ENCODE measurements at places on chromosomes 13 and 19.
A peak's percentile ranks its signal among the peaks of the same experiment; 100 is the strongest.

DNA sequence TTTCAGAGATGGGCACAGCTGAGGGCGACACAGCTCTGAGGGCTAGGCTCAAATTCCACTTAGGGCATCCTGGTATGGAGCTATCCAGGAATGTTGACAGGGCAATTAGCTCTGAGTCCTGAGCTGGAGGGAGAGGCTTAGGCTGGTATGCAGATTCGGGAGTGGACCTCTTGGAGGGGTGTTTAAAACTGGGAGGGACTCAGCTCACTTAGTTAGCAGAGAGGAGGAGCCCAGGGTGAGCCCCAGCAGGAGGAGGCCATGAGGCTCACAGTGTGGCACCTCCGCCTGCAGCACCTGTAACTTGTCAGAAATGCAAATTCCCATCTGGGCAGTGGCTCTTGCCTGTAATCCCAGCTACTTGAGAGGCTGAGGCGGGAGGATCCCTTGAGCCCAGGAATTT lies 10.2 kb upstream of the NOP53 start:
- DNase-seq, result no peak

DNA sequence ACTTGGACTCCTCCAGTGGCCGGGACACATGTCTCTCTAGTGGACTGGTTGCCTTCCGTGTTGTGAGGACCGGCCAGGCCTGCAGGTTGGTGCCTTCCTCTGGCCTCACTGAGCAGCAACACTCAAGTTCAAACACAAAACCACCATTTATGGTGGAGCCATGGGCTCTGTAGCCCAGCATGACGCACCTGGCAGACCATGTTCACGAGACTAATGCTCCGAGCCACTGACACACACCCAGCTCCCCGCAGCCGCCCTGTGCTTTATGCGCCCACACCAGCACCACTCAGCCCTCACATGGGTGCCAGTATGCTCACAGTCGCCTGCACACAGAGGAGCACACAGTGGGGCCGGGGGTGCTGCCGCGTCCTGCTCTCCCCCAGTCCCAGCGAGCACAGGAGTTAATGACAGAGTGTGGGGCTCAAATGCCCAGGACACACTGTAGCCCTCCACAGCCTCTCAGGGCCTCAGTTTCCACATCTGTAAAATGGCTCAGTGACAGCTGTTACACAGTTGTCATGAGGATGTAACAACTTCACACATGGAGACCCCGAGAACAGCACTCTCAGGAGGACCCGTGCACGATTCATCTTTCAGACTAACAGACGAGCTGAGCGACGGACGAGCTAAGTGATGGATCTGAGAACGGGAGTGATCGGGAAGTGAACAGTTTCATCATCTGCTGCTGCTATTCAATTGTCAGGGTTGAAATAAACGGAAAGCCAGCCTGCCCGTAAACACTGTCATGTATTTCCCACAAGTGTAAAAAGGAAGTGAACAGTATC lies 7.8 kb downstream of the GAS6 start:
- no peak for DNase-seq

- no peak for DNase-seq
Measured at GRCh38 chr13:27161980-27162379, 9.6 kb downstream of the USP12 start.

DNA sequence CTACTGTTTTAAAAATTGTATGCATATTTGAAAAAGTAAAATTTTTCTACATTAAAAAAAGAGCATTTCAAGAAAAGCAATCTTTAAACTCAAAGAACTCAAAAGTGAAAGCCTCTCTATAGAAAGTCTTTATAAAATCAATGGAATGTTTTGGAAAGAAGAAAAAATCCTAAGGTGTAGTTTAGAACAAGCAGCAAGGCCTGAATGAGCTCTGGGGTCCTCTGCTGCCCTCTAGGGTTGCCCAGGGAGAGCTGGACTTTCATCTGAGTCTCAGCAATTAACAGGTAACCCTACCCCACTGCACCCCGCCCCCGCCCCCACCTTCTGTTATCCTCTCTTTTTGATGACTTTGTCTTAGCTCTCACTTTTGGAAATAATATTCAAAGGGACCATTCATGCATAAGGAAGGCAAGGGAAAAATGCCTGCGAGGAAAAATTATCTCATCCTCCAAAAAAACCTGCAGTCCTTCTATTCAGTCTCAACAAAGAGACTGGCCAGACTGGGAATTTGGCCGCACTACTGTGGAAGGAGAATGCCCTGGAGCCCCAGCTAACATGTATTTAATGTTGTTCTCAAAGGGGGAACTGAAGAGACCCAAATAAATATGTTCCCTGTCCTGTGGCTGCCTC lies 24.1 kb downstream of the SLC25A30 start:
- no peak for DNase-seq

- peak; percentile 94 for DNase-seq
Measured at GRCh38 chr19:55624109-55625003, at the start of gene ZNF784. Gene ZNF784 (minus strand): TSS chr19:55624566. CDS start chr19:55624561, 5 bp downstream.

GRCh38 chr13:73451221-73452029 lies 392.6 kb downstream of the KLF5 start:
- peak; percentile 8 for DNase-seq

DNA sequence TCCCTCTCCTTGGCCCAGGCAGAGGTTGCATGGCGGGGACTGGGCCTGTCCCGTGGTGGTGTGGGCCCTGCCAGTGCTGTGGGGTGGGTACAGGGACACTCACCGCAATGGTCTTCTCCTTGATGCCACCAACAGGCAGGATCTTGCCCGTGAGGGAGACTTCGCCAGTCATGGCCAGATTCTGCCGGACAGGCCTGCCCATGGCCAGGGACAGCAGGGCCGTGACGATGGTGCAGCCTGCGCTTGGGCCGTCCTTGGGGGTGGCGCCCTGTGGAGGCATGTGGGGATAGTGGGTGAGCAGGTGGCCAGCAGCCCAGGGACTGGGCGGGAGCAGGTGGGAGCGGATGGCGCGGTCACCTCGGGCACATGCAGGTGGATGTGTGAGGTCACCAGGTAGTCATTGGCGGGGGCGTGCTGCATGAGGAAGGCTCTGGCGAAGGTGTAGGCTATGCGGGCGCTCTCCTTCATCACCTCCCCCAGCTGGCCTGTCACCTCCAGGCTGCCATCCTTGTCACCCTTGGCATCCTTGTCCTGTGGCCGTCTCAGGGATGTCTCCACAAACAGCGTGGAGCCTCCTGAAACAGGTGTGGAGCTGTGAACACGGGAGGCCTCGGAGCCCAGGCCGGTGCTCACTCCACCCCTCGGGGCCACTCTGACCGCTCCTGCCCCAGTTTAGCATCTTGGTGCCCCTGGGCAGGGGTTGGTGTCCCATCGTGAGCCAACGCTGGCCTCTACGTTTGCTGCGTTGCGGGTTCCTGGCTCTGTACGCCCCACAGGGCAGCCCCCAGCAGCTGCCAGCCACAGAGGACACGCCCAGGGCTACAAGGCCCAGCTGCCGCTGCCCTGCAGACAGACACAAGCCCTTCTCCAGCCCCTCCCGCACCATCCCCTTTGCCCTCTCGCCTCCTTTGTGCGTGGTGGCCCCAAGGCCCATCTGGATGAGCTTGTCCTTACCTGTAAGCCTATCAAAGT lies 3.4 kb downstream of the RPL36 start:
- DNase-seq, result no peak

DNA sequence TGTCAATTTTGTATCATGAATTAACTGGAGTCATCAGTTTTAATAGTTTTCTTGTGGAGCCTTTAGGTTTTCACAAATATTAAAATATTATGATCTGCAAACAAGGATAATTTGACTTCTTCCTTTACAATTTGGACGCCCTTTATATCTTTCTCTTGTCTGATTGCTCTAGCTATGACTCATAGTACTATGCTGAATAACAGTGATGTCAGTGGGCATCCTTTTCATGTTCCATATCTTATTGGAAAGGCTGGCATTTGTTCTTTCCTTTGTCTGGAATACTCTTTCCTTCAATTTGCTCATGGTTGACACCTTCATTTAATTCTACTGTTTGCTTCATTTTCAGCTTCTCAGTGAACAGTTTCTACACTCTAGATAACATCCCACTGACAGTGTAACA lies 1129.3 kb downstream of the SLITRK5 start:
- DNase-seq, result no peak

DNA sequence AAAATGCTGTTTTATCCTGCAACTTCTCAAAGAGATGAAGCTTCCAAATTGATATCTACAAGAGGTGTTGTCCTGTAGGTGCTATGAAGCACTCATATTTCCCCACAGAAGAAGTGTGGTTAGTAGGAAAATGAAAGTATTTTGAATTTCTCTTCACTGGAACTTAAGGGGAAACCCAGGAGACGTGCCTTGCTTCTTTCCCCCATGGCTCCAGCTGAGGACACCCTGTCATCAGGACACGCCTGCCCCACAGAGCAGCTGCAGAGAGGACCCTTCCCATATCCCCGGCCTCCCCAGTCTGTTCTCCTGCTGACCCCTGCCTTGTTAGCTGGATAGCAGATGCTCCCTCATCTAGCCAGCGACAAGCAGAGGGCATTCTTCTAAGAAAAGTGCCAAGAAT lies 371.3 kb downstream of the COG6 start:
- DNase-seq, result no peak

GRCh38 chr13:33518452-33518851 lies 232.9 kb upstream of the STARD13 start:
- no peak for DNase-seq

DNA sequence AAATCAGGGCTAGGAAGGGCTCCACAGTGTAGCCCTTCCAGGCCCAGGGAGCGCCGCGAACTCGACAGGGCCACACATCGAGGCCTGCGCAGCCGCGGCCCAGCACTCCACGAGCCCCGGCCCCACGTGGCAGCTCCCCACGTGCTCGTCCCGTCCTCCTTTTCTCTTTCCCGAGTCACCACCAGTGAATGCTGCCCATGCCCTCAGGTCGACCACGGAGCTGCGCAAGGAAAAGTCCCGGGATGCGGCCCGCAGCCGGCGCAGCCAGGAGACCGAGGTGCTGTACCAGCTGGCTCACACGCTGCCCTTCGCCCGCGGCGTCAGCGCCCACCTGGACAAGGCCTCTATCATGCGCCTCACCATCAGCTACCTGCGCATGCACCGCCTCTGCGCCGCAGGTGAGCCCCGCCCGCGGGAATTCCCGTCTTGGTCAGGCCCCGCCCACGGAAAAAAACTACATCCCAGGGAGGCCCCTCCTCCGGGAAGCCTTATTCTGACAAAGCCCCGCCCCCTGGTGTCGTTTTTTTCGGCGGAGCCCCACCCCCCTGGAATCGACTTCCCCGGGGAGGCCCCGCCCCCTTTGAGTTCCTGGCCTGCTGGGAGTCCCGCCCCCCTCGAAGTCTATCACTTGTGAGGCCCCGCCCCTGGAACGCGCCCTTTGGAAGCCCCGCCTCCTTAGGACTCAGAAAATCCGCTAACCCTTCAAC lies 7.0 kb downstream of the HIF3A start:
- DNase-seq, result peak; percentile 42

GRCh38 chr19:50974702-50975556 lies 5.5 kb upstream of the KLK6 start:
- no peak for DNase-seq

DNA sequence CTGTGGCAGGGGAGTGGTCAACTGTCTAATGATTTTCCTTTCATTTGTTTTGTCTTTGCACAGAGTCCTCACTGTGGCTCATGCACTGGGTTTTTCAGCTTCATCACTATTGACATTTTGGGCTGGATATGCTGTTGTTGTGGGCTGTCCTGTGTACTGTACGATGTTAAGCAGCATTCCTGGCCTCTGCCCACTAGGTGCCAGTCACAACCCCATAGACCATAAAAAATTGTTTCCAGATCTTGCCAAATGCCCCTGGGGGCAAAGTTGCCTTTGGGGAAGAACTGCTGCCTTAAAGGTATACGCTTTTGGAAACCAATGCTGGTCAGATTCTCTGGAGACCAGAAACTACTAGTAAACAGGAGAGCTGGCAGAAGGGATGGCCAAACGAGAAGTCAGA lies 310.4 kb downstream of the SPRY2 start:
- no peak for DNase-seq

DNA sequence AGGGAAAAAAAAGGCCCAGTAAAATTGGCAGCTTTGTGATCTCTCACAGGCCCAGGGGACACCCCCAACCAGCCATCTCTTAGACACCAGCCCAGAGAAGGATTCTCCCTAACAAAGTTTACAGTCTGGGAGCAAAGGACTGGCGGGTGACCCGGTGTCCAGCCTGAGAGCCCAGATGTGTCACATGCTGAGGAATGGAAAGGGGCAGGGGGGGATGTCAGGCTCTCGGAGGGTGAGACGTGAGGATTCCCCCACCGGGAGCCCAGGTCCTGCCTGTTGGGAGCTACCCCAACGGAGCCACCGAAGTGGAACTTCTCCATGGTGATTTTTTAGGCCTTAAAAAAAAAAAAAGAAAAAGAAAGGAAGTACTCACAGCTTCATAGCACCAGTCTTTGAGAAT lies 4.8 kb upstream of the CTXN1 start:
- no peak for DNase-seq

GRCh38 chr19:31676271-31677004 lies 327.2 kb upstream of the TSHZ3 start:
- DNase-seq, result no peak

DNA sequence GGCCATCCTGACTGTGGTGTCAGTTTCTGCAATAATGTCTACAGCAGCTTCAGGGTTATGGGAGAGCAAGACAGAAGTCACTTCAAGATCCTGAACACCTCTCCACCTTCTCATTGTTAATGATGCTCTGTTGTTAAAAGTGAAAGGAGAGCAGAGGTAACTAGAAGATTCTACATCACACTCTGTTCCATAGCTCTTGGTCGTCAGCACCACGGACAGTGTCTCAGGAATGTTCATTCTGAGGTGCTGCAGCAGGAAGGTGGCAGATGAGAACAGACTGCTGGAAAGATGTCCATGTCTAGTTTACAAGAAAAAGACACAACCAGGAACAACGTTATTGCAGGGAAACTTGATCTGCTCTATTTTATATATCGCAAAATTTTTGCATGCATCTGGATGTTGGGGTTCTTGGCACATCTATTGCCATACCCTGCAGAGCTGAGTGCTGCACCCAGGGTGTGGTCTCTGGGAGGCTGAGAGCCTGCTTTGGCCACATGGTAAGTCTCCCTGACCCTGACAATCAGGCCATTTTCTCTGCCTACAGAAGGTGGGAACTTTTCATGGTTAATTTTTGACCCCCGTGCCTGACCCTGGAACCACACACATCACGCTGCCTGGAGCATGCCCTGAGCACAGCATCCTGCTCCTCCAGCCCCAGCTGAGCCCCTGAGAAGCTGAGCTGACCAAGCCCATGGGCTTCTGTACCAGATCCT lies 12.7 kb downstream of the CEACAM21 start:
- DNase-seq, result no peak

GRCh38 chr13:105969761-105970160 lies 565.7 kb downstream of the EFNB2 start:
- no peak for DNase-seq

- DNase-seq, result no peak
Measured at GRCh38 chr19:40565910-40566495, 10.7 kb upstream of the SHKBP1 start.

DNA sequence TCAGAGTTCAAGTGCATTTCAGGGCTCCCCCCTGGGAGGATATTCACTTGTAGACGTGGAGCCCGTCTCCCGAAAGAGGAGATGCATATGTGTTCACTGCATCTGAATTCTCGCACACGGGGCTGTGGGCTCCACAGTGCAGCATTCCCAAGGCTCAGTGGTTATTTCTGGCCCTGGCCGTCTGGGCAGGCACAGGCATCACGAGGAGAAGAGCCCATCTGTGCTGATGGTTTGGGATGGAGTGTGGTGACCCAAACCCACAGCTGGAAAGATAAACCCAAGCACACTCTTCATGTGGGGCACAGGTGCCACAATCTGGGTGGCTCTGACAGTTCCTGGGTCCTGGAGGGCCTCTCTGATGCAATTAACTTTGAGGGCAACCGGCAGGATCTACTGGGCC lies 242.1 kb downstream of the TSHZ3 start:
- DNase-seq, result no peak

Data from right lung (tissue), 10 donors.